ENCODE measurements at places on chromosomes 11 and 22.

DNA sequence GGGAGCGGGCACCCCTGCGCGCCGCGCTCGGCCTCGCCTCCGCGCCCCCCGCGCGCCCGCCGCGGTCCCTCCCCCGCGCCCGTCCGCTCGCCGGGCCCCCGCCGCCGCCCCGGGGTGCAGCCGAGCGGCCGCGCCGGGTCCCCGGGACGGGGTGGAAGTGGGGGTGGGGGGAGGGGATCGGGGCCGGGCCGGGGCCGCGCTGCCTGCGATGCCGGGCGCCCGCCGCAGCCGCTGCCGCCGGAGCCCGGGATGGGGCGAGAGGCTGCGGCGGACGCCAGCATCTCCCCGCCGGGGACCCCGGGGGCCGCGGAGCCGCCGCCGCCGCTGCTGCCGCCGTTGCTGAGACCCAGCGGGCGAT is 365 bp downstream of the MGAT3 start:
- no peak for DNase-seq

DNA sequence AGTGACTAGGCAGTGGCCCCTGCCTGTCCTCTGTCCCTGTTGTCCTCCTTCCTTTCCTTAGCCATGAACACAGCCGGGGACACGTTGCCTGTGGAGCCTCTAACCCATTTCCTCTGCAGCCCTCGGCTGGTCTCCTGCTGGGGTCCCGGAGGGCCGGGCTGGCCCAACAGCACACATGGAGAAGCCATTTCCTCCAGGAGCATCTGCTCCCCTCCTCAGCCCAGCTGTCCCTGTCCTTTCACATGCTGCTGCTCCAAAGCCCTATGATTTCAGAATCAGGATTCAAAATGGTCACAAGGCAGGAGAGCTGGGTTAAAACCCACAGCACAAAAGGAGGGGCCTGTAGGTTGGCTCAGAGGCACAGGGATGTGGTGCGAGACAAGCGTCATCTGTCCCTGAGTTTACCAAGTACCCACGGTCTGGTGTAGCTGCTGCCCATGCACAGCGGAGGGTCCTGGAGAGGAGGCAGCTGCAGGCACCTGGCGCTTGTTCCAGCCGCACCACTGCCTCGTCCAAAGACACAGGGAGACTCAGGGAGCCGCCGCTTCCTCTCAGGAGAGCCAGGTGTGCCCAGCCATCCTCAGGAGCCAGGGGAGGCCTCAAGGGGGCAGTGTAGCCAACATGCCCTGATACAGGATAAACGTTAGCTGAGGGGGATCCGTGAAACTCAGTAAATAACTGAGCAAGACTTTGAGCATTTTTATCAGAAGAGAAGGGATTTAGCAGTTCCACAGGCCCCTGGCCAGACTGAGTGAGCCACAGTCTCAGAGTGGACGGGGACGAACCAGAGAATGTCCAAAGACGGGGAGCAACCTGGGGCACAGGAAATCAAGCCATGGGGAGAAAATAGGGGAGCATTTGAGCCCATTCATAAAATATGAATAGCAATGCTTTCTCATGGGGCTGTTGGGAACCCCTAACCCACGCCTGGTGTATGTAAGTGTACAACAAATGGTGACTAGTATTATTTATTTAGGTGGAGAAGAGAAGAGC is 3.9 kb upstream of the VSIG10L2 start:
- DNase-seq = no peak

- DNase-seq = no peak
Observed at GRCh38 chr11:90840071-90840470, 617.2 kb upstream of the CHORDC1 start.

DNA sequence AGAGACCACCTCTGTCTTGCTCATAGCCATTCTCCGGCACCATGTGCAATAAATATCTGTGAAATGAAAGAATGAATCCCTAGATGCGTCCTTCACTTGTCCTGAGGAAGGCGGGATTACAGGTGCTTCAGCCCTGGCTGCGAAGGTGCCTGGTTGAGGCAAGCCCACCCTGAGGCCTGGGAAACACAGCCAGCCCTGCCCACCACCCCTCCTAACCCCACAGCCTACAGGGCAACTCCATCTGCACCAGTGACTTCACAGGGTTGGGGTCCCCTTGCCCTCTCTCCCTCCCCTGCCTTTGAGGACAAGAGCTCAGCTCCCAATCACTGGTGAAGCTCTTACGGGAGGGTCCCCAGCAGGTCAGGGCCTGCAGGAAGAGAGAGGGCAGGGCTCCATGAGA is 17.5 kb upstream of the SCGB1A1 start:
- no peak for DNase-seq

DNA sequence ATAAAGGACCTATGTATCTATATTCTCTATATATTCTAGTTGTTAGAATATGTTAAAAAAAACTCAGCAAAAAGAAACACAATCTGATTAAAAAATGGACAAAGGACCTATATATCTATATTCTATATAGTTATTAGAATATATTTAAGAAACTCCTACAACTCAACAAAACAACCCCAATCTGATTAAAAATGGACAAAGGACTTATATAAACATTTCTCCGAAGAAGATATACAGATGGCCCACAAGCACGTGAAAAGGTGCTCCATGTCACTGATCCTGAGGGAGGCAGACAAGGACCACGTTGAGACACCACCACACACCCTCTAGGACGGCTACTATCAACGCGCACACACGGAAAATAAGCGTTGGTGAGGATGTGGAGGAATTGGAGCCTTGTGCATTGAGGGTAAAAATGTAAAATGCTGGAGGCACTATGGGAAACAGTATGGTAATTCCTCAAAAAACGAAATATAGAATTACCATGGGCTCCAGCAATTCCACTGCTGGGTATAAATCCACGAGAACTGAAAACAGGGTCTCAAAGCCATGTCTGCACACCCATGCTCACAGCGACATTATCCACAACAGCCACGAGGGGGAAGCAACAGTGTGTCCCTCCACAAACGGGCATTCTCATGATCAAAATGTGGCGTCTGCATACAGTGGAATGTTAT is 22.7 kb downstream of the YPEL1 start:
- peak; percentile 20 for DNase-seq

GRCh38 chr11:130576146-130576545 is 127.7 kb downstream of the ADAMTS15 start:
- no peak for DNase-seq

- no peak for DNase-seq
Observed at GRCh38 chr11:36122671-36123070, 166.6 kb downstream of the COMMD9 start.
